ENCODE measurements at places on chromosomes 4 and X. TPM values are rescaled to one million over a fixed set of nuclear protein-coding genes. Genes with fewer than 3 reads are reported as not detected.

DNA sequence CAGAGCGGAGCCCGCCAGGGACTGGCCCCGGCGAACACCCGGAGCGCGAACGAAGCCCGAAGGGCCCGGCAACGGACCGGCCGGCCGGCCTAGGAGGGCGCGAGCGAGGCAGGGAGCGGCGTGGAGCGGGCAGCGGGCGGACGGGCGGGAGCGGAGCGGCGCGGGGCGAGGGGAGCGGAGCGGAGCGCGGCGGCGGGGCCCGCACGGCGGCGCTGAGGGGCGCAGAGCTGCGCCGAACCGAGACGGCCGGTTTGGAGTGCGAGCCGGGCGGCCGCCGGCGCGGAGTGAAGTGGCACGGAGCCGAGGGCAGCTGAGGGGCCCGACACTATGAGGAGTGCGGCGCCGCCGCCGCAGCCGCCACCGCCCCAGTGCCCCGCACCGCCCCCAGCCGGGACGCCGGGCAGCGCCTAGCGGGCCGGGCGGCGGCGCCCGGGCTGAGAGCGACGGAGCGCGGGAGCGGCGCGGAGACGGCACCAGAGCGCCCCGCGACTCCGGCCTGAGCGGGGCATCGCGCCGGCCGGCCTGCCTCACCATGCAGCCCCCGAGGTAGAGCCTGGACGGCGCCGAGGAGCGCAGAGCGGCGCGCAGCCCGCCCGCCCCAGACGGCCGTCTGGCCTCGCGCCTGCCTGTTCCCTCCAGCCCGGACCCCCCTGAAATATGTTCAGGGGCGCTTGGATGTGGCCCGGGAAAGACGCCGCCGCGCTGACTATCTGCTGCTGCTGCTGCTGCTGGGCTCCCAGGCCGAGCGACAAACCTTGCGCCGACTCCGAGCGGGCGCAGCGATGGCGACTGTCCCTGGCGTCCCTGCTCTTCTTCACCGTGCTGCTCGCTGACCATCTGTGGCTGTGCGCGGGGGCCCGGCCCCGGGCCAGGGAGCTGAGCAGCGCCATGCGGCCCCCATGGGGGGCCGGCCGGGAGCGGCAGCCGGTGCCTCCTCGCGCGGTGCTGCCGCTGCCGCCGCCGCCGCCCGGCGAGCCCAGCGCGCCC is 793 bp downstream of the NALF2 start:
- H3K27ac ChIP-seq, result no peak overlapping the region
- no peak overlapping the region for H3K4me3 ChIP-seq
- H3K4me1 ChIP-seq, result no peaks in the 10 kb centered on the region
- peaks cover 5% of the 10 kb centered on the region for H3K27me3 ChIP-seq

DNA sequence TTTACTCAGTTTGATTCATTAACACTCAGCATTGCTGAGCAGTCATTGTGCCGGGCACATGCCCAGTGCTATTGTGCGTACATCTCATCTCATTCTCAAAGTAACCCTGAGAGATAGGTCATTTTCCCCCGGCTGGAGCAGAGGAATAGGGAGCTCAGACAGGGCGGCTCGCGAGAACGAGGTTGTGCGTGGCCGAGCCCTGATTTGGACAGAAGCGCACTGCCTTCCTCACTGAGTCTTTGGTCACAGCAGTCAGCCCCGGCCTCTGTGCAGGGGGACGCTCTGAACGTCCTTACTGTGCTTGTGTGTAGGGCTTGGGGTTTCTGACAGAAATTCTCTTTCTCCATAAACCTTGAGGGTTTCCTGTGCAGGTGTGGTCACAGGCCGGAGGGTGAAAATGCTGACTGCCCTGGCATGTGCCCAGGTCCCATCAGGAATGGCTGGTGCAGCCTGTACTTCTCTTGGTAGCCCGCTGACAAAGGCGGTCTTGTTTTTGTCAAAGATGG is 39.5 kb downstream of the NOP14 start:
- no peak overlapping the region for H3K4me3 ChIP-seq
- H3K27me3 ChIP-seq, result no peaks in the 10 kb centered on the region
- DNase-seq, result no peak
- H3K36me3 ChIP-seq, result peaks cover 12% of the 10 kb centered on the region

- H3K27me3 ChIP-seq, result no peaks in the 10 kb centered on the region
- no peaks in the 10 kb centered on the region for H3K36me3 ChIP-seq
- DNase-seq, result peak; percentile 3
- H3K4me3 ChIP-seq, result no peak overlapping the region
These were observed 96.2 kb downstream of the UGT8 start for GRCh38 chr4:114694770-114695169.

DNA sequence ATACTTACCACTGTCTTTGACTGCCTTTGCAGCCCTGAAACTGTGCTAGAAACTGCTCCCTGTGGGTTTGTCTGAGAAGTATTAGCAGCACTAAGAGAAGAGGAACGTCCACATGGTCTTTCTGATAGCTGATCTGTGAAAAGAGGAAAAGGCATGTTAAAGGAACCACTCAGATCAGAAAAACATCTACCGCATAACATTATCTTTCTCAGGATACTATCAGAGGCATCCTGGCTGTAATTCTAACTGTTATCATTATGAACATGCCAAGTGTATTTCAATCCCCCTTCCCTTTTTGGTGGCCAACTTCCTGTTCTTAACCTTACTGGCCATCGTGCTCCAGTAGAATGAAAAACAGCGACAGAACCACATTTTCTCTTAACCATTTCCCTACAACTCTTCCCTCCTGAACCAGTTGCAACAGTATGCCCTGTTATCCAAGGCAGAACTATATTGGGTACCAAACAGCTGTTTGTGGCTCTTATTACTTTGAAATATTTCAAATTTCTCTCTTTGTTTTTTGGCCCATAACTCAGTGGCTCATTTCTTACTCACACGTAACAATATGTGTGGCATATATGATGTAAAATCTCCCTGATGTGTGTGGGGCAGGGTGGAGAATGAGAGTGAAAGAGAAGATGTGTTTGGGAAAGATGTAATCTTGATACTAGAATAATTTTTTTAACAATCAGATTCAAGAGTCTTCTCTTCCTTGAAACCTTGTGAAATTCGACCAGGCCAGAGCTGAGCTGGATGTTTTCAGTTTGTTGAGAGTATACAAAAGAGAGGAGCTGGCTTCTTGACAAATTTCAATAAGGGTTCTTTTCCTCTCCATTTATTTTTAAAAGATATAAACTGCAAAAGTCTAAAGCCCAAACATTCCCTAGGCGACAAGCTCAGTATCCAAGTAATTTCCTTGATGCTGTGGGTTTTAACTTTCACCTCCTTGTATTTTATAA is 35.2 kb downstream of the ARHGEF6 start:
- no peaks in the 10 kb centered on the region for H3K4me1 ChIP-seq
- no peak for DNase-seq
- H3K27me3 ChIP-seq, result no peaks in the 10 kb centered on the region
- no peak overlapping the region for H3K4me3 ChIP-seq
- H3K27ac ChIP-seq, result no peak overlapping the region

- no peak for DNase-seq
- no peaks in the 10 kb centered on the region for H3K27me3 ChIP-seq
- H3K4me1 ChIP-seq, result no peaks in the 10 kb centered on the region
- no peak overlapping the region for H3K4me3 ChIP-seq
- H3K36me3 ChIP-seq, result no peaks in the 10 kb centered on the region
These were observed 126.6 kb upstream of the NDST3 start for GRCh38 chr4:117907646-117908045.

DNA sequence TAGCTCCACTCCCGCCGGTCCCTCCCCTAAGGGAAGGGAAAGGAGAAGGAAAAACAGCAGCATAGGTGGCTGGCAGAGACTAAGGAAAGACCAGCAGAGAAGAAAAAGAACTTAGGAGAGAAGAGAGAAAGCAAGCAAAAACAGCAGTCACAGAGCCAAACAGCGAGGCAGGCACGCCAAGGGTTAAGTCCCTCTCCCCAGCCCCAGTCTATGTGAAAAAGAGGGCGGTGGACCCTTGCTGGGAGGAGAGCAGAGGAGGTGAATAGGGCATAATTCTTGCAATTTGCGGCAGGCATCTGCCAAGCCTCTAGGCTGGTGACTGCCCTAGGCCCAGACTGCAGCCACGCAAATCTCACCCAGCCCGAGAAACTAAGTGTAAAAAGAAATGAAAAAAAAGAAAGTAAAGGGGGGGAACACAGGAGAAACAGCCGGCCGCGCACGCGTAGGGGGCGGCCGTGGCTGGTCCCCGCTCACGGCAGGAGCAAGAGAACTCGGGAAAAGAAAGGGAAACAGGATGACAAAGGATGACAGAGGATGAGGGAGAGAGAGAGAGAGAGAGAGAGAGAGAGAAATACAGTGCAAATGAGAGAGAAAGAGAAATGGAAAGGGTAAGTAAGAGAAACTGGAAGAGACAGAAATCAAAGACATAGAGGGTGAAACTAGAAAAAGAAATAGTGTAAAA is 48.6 kb downstream of the MAGEA9 start:
- no peaks in the 10 kb centered on the region for H3K27me3 ChIP-seq
- H3K4me1 ChIP-seq, result peaks cover 6% of the 10 kb centered on the region
- H3K36me3 ChIP-seq, result no peaks in the 10 kb centered on the region
- peak overlapping the region; percentile 54 for H3K4me3 ChIP-seq
- peak; percentile 24 for DNase-seq
- peak overlapping the region; percentile 81 for H3K27ac ChIP-seq

DNA sequence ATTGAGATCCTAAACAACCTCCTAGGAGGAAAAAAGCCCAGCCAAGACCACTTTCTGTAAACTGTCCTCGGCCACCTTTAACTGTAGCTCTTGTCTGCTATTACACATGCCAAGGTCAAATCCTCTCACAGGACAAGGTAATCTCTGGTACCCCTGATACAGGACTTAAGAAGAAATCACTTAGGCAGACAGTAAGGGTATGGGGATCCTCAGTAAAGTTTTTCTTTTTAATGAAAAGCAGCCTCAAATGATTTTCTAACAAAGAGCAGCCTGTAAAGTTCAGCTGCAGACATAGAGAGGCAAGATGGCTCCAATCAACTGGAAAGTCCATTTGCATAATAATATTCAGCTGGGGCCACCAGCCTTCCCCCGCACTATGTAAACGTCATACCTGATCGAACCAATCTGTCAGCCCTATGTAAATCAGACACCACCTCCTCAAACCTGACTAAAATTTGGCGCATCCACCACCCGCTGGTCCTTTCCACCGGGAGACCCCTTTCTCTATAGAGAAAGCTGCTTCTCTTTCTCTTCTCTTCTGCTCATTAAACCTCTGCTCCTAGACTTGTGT is 14.6 kb upstream of the MPP1 start:
- no peaks in the 10 kb centered on the region for H3K36me3 ChIP-seq
- H3K4me3 ChIP-seq, result no peak overlapping the region
- H3K4me1 ChIP-seq, result no peaks in the 10 kb centered on the region
- no peaks in the 10 kb centered on the region for H3K27me3 ChIP-seq
- no peak for DNase-seq

DNA sequence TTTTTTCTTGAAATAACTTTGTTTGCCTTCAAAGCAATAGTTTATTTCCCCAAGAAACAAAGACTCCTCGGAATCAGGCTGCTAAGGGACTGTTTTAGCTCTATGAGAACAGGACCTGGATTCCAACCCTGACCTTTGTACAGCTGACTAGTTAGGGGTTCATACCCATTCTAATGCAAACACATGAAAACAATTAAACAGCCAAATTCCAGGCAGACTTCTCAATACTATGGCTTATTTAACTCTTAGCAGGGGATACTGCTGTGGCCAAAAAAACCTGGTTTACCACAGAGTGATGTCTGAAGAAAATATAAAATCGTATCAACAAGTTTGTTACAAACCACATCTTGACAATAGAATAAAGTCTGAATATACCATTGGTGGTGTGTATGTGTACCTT is 129.6 kb upstream of the INTU start:
- H3K27me3 ChIP-seq, result no peaks in the 10 kb centered on the region
- H3K27ac ChIP-seq, result no peak overlapping the region
- no peak overlapping the region for H3K4me3 ChIP-seq
- peaks cover 19% of the 10 kb centered on the region for H3K4me1 ChIP-seq

GRCh38 chrX:39726771-39727170 is 371.0 kb downstream of the BCOR start:
- no peak overlapping the region for H3K4me3 ChIP-seq
- peaks cover 25% of the 10 kb centered on the region for H3K4me1 ChIP-seq
- peak; percentile 67 for DNase-seq
- no peaks in the 10 kb centered on the region for H3K36me3 ChIP-seq
- no peaks in the 10 kb centered on the region for H3K27me3 ChIP-seq

GRCh38 chr4:158856852-158857251 is 88.0 kb downstream of the FNIP2 start:
- no peak overlapping the region for H3K4me3 ChIP-seq
- H3K27ac ChIP-seq, result no peak overlapping the region
- H3K27me3 ChIP-seq, result no peaks in the 10 kb centered on the region

DNA sequence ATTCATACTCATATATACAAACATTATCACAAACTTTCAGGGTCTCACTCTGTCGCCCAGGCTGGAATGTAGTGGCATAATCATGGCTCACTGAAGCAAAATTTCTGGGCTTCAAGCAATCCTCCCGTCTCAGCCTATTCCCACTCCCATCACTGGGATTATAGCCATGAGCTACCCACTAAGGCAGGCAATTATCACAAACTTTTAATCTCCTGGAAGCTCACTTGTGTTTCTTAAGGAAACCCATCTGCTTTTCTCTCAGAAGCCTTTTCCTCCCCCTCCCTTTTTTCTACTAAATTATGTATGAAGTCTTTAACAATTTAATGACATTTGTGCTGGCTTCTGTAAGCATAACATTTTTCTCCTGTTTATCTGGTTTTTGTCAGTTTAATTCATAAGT is 170.5 kb downstream of the AREG start:
- peaks cover 21% of the 10 kb centered on the region for H3K4me1 ChIP-seq
- no peak overlapping the region for H3K27ac ChIP-seq
- H3K36me3 ChIP-seq, result no peaks in the 10 kb centered on the region
- H3K27me3 ChIP-seq, result no peaks in the 10 kb centered on the region

GRCh38 chr4:83358410-83358809 is 23.8 kb upstream of the HPSE start:
- peak; percentile 81 for DNase-seq
- no peak overlapping the region for H3K4me3 ChIP-seq

- peaks cover 31% of the 10 kb centered on the region for H3K4me1 ChIP-seq
- no peaks in the 10 kb centered on the region for H3K27me3 ChIP-seq
- peak overlapping the region; percentile 91 for H3K27ac ChIP-seq
- no peak overlapping the region for H3K4me3 ChIP-seq
These were observed 4.5 kb downstream of the G6PD start for GRCh38 chrX:154541896-154542722.

The CT45A10 gene
- total RNA-seq, result not detected

The FAM199X gene
- total RNA-seq, result 27.5 TPM

The NLGN3 gene
- 0.84 TPM for total RNA-seq

The GPC3 gene
- 8.2 TPM for total RNA-seq

The PHOX2B gene
- not detected for total RNA-seq

The P2RY4 gene
- not detected for total RNA-seq

The NHSL2 gene
- 14.8 TPM for total RNA-seq

Data from astrocyte (in vitro differentiated cells and primary cell).